Prostate gland (tissue), 2 donors: ENCODE measurements at places on chromosomes 11 and 22.

GRCh38 chr11:117950993-117951961 lies 22.1 kb upstream of the TMPRSS13 start:
- H3K27me3 ChIP-seq: no peaks in the 10 kb centered on the region

GRCh38 chr11:9575260-9576240 lies 2.1 kb downstream of the WEE1 start:
- no peaks in the 10 kb centered on the region for H3K36me3 ChIP-seq
- no peaks in the 10 kb centered on the region for H3K4me1 ChIP-seq
- DNase-seq: peak; percentile 75
- peak overlapping the region; percentile 93 for H3K27ac ChIP-seq

GRCh38 chr11:115765803-115766239 lies 261.6 kb upstream of the CADM1 start:
- no peaks in the 10 kb centered on the region for H3K4me1 ChIP-seq
- no peak for DNase-seq
- H3K36me3 ChIP-seq: no peaks in the 10 kb centered on the region
- no peak overlapping the region for H3K27ac ChIP-seq

GRCh38 chr22:24961217-24961844 lies 8.8 kb downstream of the KIAA1671 start:
- no peaks in the 10 kb centered on the region for H3K36me3 ChIP-seq
- no peak for DNase-seq
- H3K4me3 ChIP-seq: no peak overlapping the region
- H3K27me3 ChIP-seq: no peaks in the 10 kb centered on the region
- no peaks in the 10 kb centered on the region for H3K4me1 ChIP-seq
- H3K27ac ChIP-seq: no peak overlapping the region

DNA sequence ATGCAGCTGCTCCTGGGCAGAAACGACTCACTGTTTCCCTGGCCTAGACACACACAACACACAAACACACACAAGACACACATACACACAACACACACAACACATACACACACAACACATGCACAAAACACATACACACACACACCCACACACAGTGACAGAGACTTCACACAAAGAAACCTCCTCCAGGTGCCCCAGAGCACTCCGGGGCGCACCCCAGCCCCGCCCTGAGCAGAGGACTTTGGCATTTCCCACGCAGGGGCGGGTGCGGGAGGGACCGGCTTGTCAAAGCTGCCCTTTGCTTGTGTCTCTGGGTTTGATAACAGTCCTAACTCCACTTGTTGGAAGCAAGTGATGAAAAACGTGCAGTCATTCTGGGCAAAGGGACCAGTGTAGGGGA lies 6.5 kb downstream of the APOBEC3A start:
- H3K27ac ChIP-seq: no peak overlapping the region
- no peaks in the 10 kb centered on the region for H3K4me1 ChIP-seq
- H3K27me3 ChIP-seq: no peaks in the 10 kb centered on the region
- H3K4me3 ChIP-seq: no peak overlapping the region

DNA sequence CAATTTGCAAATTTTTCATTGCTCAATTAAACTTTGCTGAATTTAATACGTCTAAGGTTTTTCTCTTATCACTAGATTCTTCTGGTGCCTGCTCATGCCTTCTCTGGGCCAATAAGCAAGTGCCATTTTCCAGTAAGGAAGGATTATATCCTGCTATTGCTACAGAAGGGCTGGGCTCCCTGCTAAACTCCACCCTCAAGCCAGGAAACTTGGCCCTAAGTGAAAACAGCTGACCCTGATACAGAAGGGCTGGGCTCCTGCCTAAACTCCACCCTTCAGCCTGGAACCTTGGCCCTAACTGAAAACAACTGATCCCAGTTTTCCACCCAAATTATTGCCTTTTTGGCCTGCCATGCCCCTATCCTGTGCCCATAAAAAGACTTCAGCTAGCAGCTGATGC lies 385.3 kb downstream of the DYNC2H1 start:
- H3K27ac ChIP-seq: no peak overlapping the region
- no peaks in the 10 kb centered on the region for H3K27me3 ChIP-seq
- H3K4me3 ChIP-seq: no peak overlapping the region
- no peaks in the 10 kb centered on the region for H3K36me3 ChIP-seq
- no peaks in the 10 kb centered on the region for H3K4me1 ChIP-seq

GRCh38 chr22:46777609-46777970 lies 15.1 kb downstream of the TBC1D22A start:
- no peak for DNase-seq
- H3K27me3 ChIP-seq: no peaks in the 10 kb centered on the region
- H3K4me3 ChIP-seq: no peak overlapping the region
- no peaks in the 10 kb centered on the region for H3K36me3 ChIP-seq
- no peak overlapping the region for H3K27ac ChIP-seq

GRCh38 chr11:18590571-18590970 lies 2.0 kb upstream of the UEVLD start:
- H3K4me1 ChIP-seq: no peaks in the 10 kb centered on the region
- no peak overlapping the region for H3K4me3 ChIP-seq
- H3K36me3 ChIP-seq: no peaks in the 10 kb centered on the region
- no peaks in the 10 kb centered on the region for H3K27me3 ChIP-seq
- no peak overlapping the region for H3K27ac ChIP-seq
- DNase-seq: no peak

GRCh38 chr22:50416996-50417395 lies 57.8 kb downstream of the SBF1 start:
- H3K4me3 ChIP-seq: no peak overlapping the region
- peaks cover 45% of the 10 kb centered on the region for H3K36me3 ChIP-seq
- no peaks in the 10 kb centered on the region for H3K4me1 ChIP-seq
- H3K27me3 ChIP-seq: no peaks in the 10 kb centered on the region
- H3K27ac ChIP-seq: no peak overlapping the region
